Stimulated activated CD4-positive, alpha-beta T cell treated with anti-CD3 and anti-CD28 coated beads, Interleukin-1b, Interleukin-23, amount 100 ng/mL, for 1 hour (primary cell): ENCODE measurements at places on chromosomes 2 and 18.

DNA sequence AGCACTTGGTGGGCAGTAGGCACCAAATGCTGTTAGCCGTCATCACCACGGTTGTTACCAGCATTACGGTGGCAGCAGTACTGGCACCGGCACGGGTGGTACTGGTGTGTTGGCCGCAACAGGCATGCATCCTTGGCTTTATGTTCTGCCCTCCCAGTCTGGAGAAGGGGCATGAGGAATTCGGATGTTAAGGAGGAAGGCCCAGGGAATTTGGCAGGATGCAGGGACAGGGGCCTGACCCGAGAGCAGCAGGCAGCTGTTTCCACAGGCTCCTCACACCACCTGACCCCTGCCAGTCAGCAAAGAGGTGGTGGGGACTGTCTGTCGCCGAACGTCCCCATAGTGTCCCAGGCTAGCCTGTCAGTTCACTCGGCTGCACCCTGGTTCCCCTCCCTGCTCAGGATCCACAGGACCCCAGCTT lies 79.0 kb downstream of the EDAR start:
- DNase-seq, result no peak

GRCh38 chr2:65532937-65533336 lies 100.5 kb upstream of the SPRED2 start:
- no peak for DNase-seq

GRCh38 chr2:65979446-65979845 lies 455.5 kb upstream of the MEIS1 start:
- no peak for DNase-seq

- DNase-seq, result no peak
Observed at GRCh38 chr2:112516801-112517200, 25.5 kb upstream of the POLR1B start.

DNA sequence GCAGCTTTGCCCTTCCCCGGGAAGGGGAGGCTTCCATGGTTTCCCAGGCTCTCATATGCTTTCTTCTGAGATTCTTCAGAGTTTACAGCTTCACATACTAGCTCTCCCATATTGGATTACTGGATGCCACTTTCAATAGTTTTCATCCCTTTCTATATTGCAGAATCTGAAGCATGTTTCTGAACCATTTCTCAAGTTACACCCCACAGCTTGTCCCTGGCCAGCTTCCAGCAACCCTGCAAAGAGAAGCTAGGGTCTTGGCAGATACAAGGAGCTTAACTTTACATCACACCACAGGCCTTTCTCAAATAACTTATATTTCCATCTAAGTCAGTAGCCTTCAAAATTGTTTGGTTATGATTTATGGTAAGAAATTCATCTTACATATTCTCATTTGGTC lies 39.6 kb downstream of the LHCGR start:
- DNase-seq, result no peak

- no peak for DNase-seq
Observed at GRCh38 chr18:37253394-37254235, 312.0 kb downstream of the CELF4 start.

GRCh38 chr2:119160361-119160990 lies 1.9 kb upstream of the C1QL2 start:
- no peak for DNase-seq

GRCh38 chr2:26169681-26170414 lies 3.0 kb upstream of the GAREM2 start:
- DNase-seq, result no peak

GRCh38 chr2:9282128-9283112 lies 75.8 kb downstream of the ASAP2 start:
- DNase-seq, result no peak

GRCh38 chr2:109450574-109451273 lies 163.0 kb downstream of the SEPTIN10 start:
- DNase-seq, result no peak

DNA sequence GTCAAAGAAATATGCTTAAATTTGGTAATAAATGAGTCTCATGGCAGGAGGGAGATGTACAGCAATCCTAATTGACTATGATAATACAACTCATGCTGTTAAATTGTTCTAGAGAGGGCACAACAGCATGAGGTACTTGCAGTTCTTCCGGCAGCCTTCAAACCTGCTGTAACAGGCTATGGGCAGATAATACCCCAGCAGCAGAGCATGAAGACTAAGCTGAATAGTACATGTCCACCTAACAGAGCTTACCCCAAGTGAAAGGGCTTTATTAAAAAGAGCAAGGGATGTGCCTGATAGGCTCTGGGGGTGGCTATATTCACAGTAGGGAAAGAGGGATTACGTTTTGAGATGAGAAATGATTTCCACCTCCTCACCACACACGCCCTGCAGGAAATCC lies 28.9 kb downstream of the MRO start:
- DNase-seq, result no peak

- no peak for DNase-seq
Observed at GRCh38 chr2:119384971-119385370, 18.2 kb downstream of the DBI start.

- no peak for DNase-seq
Observed at GRCh38 chr2:174083843-174084458, 118.8 kb upstream of the SP3 start.

GRCh38 chr2:70049255-70049654 lies 38.0 kb upstream of the PCBP1 start:
- no peak for DNase-seq

- no peak for DNase-seq
Observed at GRCh38 chr18:55396979-55397378, 191.0 kb downstream of the TCF4 start.

GRCh38 chr2:42926434-42927333 lies 134.3 kb upstream of the HAAO start:
- DNase-seq, result no peak

DNA sequence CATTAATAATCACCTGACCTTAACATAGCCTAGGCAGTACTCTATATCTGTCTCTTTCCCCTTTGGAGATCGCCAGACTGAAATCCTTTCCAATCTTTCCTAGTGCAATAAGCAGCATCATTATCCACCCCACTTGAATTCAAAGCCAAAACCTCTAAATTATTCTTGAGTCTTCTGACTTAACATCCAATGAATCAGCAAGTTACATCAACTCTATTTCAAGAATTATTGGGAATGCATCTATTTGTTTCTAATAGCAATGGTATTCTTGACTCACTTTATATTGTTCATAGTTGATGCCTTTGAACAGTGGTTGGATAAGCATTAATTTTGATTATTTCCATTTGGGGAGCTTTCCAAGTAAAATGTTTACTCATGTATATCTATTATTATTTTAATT lies 144.8 kb downstream of the ZNF804A start:
- no peak for DNase-seq

DNA sequence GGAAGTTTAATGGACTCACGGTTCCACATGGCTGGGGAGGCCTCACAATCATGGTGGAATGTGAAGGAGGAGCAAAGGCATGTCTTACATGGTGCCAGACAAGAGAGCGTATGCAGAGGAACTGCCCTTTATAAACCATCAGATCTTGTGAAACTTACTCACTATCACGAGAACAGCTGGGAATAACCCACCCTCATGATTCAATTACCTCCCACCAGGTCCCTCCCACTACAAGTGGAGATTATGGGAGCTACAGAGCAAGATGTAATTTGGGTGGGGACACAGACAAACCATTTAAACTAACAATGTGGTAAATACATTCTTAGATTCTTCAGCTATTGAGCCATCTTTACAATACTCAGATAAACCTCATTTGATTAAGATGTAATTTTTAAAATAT lies 176.1 kb downstream of the SH3BP4 start:
- no peak for DNase-seq

DNA sequence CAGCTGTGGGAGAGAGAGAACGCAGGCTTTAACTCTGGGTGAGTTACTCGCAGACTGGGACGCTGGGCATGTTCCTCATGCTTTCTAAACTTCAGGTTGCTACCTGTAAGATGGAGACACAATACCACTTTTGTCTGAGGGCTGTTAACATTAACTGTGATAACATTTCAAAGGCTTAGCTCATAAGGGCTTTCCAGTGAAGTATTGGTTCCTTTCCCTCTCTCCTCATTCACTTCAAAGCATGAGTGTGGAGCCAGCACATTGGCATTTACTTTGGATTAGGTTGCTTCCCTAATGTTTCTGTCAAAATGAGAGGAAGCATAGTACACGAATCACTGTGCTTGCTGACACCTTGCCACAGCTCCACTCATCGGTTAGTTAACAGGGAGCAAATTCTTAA lies 30.2 kb downstream of the INSIG2 start:
- no peak for DNase-seq

GRCh38 chr2:158024288-158024898 lies 77.3 kb upstream of the UPP2 start:
- no peak for DNase-seq

- DNase-seq, result no peak
Observed at GRCh38 chr18:21483051-21483450, 117.5 kb downstream of the ESCO1 start.

GRCh38 chr18:64659196-64659595 lies 510.3 kb upstream of the LINC00305 start:
- DNase-seq, result no peak

DNA sequence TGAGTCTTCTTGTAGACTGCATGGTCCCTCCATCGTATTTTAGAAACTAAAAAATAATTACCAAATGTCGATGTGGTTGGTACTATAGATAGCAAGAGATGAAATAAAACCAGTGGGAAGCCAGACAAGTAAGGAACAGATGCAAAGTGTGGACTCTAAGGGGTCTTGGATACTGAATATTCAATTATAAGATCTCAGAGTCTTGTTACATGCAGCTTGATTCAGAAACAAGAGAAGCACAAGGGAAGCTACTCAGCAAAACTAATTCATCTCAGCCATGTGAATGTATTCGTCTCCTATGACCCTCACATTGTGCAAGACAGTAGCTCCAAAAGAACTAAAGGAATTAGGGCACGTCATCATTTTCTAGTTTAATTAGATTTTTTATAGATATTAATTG lies 80.9 kb downstream of the CDH20 start:
- no peak for DNase-seq

GRCh38 chr2:119206201-119206600 lies 17.4 kb upstream of the STEAP3 start:
- DNase-seq, result no peak

- DNase-seq, result no peak
Observed at GRCh38 chr18:172361-172760, 14.0 kb downstream of the USP14 start.

DNA sequence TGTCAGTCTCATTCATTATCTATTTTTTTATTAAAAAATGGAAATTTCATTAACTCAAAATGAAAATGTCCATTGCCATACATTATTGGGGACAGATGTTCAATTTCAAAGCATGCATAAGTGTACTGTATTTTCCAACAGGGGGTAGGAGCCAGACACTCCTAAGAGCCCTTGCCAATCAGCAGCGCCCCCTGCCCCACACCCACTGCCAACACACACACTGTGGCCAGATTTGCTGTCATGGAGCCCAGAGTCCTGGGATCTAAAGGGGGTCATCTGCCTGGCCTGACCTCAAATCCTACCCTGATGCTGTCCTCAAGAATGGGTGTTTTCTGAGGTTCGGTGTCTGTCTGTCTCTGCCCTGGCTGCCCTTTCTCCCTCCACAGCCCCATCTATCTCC lies 162.2 kb upstream of the TWIST2 start:
- DNase-seq, result no peak

DNA sequence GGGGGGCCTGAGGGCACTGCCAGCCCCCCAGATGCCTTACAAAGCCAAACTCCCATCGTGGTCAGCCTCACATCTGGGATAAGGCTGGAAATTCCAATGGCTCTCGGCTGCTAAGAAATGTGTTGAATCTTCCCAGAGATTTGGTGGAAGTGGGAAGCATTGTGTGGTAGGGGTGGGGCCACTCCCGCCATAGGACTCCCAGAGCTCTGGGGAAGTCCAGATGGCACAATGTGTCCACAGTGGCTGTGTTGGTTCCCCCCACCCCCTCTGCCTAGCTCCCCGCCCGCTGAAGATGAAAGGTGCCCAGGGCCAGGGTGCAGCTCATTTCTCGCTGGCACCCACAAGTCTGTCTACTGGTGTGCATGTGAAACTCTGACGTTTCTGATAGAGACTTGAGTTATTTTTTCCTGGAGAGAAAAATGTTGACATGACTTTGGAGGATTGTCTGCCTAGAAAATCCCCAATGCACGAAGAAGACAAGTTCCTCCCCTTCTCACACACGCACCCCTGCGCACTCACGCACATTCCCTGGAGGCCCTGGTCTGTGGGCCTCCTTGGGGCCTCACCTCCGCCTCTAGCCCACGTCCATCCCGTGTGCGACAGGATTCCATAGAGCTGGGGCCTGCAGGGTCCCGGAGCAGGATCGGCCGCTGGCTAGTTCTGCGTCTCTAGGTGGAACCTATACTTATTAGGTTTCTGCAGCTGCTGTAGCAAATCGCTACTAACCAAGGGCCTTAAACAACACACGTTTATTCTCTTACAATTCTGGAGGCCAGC lies 199.1 kb downstream of the ZFP36L2 start:
- DNase-seq, result no peak

DNA sequence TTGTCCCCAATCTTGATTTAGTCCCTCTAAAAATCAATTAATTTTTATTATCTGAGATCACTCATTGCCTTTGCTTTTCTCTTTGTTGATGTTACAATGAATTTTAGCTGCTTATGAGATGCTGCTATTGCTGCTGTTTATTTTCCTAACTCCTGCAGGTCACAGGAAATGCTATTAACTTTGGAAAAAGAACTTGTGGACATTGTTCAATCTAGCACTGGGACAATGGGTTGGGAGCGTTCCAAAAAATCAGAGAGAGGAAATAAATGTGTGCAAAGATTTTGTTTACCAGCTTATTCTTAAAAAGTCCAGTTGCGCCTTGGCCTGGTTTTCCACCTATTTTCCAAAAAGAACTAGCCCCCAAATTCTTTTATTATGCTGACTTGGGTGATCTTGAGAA lies 268.3 kb downstream of the PTH2R start:
- no peak for DNase-seq

- no peak for DNase-seq
Observed at GRCh38 chr2:101382442-101382841, 4.9 kb downstream of the CREG2 start.

- no peak for DNase-seq
Observed at GRCh38 chr2:8882094-8882493, 44.7 kb upstream of the KIDINS220 start.

- DNase-seq, result no peak
Observed at GRCh38 chr2:146721486-146721885, 1123.3 kb upstream of the ACVR2A start.

- no peak for DNase-seq
Observed at GRCh38 chr2:136012315-136012714, 26.9 kb upstream of the DARS1 start.

- DNase-seq, result no peak
Observed at GRCh38 chr2:200086911-200087310, 131.5 kb downstream of the MAIP1 start.
